ENCODE measurements at places on chromosomes 2 and 18.

DNA sequence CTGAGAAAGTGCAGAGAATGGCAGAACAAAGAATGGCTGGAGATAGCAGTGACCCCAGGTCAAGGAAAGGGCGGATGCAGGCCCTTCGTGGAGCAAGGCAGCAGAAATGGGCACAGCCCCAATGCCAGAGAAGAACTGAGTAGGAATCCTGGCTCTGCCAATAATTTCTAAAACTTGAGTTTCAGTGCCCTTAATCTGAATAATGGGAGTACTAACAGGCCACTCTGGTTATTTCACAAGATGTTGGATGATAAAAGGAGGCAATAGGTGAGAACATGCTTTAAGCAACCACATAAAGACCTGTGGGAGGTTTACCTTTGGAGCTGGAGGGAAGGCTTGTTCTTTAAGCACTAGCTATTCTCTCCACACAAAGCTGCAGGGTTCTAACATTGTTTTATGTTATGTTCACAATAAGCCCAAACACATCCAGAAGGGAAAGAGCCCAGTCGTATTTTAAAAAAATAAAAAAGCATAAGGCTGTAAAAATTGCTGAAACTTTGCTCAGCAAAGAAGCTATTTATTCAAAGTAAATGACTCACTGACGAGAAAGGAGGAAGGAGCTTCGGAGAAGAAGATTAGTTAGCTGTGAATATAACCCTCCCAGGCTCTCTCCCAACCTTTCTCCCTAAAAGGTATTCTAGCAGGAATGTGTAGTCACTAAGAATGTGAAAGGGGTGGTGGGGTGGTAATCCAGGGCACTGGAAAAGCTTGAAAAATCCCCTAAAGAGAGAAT lies 470.2 kb downstream of the TXNL1 start:
- DNase-seq, result no peak

DNA sequence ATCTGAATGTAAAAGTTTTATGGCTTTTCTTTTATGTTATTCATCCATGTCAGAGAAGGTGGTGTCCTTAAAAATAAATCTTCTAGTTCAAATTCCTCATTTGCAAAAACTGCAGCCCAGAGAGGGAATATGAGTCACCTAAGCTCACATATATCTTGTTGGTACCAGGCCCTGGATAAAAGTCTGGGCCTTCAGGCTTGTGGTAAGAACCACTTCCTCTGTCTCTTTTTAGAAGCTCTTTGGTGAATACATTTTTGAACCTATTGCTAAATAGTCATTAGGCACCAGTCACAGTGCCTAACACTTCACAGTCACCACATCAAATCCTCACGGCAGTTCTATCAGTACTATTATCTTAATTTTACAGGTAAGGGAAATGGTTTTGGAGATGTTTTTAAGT lies 199.2 kb downstream of the KCNS3 start:
- no peak for DNase-seq

DNA sequence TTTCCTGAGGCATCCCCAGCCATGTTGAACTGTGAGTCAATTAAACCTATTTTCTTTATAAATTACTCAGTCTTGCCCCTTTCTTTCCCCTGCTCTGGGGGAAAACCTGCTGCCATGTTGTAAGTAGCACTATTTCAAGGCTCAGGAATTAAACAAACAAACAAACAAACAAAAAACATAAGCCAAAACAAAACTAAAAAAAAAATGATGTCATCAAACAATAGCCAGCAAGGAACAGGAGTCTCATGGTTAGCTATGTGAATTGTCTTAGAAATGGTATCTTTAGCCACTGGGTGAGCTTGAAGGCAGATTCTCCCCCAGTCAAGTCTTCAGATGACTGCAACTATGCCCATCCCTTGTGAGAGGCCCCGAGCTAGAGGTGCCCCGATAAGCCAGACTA lies 823.4 kb upstream of the ZEB2 start:
- DNase-seq, result no peak

GRCh38 chr2:201151127-201151981 lies 31.6 kb upstream of the CASP10 start:
- no peak for DNase-seq

- DNase-seq, result no peak
Measured at GRCh38 chr18:50161597-50162205, 33.2 kb downstream of the MYO5B start.

GRCh38 chr2:7280790-7281189 lies 363.6 kb downstream of the RNF144A start:
- DNase-seq, result no peak

DNA sequence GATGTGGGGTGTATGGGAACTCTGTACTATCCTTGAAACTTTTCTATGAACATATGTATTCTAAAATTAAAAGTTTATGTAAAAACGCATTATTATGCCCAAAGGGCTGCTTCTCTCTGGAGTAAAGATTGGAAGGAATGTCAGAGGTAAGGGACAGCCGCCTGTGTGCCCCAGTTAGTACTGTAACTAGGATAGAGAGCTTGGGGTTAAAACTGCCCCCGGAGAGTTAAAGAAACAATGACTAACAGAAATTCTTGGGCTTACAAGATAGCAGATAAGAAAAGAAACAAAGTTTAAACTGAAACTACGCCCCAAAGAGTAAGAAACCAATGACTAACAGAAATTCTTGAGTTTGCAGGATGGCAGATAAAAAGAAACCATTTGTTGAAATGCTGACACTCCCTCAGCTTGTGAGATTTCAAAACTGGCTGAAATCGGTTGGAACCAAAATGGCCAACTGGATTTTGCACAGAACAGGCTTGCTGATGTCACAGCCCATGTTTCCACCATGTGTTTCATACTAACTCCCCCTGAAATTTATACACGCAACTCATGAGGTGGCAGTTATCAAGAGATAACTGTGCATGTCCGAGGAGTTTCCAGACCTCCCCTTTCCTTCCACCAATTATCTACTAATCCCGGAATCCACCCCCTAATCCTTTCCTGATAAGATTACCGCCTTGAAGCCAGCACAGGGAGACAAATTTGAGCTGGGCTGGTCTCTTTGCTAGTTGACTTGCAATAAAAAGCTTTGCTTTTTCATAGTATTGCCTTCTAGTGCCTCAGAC lies 8.7 kb upstream of the TXNDC2 start:
- no peak for DNase-seq

- DNase-seq, result no peak
Measured at GRCh38 chr2:27092696-27093429, 6.3 kb downstream of the KHK start.

DNA sequence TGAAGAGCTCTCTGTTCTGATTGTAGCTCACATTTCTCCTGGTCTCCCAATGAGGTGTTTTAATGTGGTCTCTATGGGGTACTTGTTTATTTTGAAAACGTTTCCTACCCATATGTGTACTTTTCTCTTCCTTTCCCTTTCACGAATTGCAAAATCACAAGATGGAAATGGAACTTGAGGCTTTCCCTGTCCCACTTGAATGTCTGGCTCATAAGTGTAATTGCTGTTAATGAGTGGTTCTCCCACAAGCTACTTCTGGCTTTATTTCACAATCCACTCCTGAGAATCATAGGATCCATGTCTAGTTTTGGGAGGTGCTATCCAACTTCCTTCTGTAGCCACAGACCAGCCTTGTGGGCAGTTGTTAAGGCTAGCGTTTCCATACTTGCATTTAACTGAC lies 81.1 kb upstream of the CAVIN2 start:
- no peak for DNase-seq

- DNase-seq, result no peak
Measured at GRCh38 chr2:56801770-56802169, 618.0 kb downstream of the CCDC85A start.

DNA sequence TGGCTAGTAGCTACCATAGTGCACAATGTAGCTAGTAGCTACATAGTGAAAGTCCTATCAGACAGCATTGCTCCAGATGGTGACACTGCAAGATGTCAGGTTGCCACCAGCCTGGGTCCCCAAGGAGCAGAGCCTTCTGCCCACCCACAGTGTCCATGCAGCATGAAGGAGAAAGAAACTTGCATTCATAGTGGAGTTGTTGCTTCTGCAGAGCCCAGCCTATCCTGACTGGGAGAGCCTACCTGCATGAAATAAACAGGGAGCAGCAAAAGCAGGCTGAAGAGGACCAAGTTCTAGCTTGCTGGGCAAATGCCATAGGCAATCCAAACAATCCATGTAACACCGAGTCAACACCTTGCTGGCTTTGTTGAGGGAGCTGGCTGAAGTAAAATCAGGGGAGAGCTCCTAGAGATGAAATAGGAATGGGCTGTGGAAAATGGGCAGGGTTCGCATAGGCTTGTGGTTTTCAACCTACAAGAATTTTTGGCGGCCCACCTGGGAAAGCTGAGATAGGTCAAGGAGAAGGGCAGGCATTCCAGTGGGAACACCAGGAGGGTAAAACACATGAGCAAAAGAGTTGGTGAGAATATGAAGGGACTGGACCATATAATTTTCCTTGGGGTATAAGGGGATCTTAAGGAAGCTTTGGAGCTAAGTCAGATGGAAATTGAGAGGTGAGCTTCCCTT lies 195.8 kb downstream of the CYP26B1 start:
- DNase-seq, result no peak

Measured in effector CD4-positive, alpha-beta T cell (primary cell).